ENCODE measurements at places on chromosomes 13 and 19.
A peak's percentile ranks its signal among the peaks of the same experiment; 100 is the strongest.

DNA sequence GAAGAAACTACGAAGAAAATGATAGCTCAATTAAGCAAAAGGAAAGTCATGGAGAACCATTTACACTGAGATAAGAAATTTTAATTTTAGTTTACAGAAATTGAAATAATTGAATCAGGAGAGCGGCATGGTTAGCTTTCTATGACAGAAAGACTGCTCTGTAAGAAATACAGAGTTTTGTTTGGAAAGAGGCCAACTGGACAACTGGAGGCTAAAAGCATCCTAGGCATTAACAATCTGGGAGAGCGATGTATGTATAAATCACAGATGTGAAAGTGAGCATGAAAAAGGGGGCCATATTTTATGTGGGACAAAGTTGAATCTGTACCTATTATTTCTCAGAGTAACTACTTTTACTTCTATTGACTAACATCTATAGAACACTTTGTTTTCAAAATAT lies 1608.8 kb upstream of the PCDH20 start:
- peak; percentile 34 for DNase-seq

- no peak for DNase-seq
Observed at GRCh38 chr13:99548448-99548847, 47.2 kb downstream of the TM9SF2 start.

DNA sequence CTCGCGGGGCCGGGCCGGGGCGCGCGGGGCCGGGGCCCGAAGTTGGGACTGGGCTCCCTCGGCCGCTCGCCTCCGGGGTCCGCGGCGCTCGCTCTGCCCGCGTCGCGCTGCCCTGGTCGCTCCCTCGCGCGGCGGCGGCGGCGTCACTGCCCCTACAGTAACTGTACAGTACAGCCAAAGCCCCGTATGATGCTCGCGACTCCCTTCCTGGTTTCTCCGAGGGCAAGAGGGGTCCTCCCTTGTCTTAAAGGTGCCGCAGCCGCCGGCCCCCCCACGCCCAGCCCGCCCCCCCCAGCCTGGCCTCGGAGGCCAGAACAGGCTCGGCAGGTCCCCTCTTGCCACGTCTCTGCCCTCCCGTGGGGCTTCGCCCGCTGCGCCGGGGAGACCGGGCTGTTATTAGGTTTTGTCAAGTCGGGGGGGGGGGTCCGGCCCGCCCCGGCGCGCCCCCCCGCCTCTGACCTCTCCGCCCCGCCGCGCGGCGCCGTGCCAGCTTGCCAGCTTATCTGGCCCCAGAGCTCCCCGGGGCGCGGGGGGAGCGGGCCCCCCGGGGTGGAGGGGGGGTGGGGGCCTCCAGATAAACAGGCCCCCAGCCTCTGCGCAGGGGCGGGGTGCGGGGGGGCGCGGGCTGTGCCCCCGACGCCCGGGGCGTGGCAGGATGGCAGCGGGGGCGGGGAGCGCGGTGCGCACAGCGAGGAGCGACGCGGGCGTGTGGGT lies at the start of gene ZBTB7A:
ZBTB7A (minus strand) TSS at position 218 of the 714 bp plus-strand sequence. CDS start 11,667 bp downstream, outside the sequence.
- DNase-seq: peak; percentile 87

- no peak for DNase-seq
Observed at GRCh38 chr19:24040621-24041020, 46.4 kb upstream of the ZNF254 start.

GRCh38 chr19:18856385-18857126 lies 24.8 kb downstream of the UPF1 start:
- DNase-seq: peak; percentile 16

DNA sequence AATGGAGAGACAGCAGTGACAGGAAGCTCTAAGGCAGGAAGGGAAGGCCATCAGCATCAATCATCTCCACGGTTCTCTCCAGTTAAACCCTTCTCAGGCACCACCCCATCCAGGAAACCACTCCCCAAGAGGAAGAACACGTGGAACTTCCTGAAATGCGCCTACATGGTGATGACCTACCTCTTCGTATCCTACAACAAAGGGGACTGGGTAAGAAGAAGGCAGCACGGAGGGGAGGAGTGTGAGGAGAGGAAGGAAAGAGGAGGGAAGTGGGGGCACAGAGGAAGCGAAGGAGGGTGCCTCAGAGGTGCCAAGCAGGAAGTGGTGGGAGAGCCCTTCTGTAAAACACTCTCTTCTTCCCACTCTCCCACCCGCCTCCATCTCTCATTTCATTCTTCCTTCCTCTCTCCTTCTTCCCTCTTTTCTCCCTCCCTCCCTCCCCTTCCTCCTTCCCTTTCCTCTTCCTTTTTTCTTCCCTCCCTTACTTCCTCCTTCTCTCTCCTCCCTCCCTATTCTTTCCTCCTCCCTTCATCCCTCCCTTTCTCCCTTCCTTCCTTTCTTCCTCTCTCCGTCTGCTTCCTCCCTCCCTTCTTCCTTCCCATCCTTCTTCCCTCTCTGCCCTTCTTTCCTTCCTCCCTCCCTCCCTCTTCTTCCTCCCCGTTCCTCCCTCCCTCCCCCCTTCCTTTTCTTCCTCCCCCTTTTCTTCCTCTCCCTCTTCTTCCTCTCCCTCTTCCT lies 12.6 kb downstream of the ZSCAN5A start:
- no peak for DNase-seq

GRCh38 chr13:43374621-43375020 lies 351.2 kb downstream of the DNAJC15 start:
- DNase-seq: peak; percentile 73

GRCh38 chr13:20219577-20219976 lies 12.5 kb downstream of the GJB6 start:
- no peak for DNase-seq

- peak; percentile 45 for DNase-seq
Observed at GRCh38 chr13:31174018-31174417, 12.3 kb upstream of the HSPH1 start.

DNA sequence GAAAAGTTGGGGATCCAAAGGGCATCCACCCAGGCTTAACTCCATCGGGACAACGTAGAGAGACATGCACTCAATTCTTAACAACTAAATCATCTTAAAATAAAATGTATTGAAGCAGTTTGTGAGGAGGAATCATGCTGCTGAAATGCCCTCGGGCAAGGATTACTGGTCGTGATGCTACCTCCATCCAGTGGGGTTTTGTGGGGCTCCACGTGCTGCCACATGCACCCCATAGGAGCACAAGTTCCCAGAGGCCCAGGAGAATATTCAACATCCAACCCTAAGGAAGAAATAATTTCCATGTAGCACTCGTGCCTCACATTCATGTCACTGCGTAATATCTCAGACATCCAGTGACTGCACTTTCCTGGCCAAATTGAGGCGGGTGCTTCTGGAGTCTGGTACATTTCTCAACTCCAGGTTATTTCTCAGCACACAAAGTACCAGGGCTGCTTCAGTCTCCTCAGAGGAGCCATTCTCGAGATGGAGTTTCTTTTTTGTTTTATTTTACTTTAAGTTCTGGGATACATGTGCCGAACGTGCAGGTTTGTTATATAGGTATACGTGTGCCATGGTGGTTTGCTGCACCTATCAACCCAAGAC lies 429.8 kb downstream of the FOXO1 start:
- no peak for DNase-seq

DNA sequence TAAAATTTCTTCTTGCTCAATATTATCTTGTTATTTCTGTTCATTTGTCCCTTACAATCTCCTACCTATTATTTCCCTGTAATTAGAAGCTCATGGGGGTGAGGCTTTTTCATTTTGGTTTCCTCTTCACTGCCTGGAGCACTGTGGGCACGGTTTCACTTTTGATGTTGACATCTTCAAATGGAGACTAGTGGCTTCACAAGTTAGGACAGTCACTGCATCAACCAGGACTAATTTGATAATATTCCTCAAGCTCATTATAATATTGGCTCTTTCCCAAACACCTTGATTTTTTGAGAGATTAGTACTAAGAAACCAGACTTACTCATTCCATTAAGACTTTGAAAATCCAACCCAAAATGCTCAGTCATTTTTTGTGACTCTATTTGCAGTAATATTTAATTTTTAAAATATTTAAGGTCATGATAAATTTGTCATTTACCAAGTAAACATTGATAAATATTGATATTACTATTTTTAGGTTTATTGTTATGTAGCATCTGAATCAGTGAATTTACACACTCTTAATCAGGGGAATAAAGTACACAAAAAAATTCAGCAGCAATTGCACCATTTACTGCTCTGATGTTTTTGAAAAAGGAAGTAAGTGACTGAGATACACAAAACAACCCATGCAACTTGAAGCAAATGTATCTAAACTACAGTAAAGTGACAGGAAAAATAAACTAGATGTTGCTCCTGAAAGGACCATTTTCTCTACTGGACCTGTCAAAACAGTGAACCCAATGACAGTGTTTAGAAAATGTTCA lies 28.8 kb upstream of the RCBTB2 start:
- DNase-seq: no peak

DNA sequence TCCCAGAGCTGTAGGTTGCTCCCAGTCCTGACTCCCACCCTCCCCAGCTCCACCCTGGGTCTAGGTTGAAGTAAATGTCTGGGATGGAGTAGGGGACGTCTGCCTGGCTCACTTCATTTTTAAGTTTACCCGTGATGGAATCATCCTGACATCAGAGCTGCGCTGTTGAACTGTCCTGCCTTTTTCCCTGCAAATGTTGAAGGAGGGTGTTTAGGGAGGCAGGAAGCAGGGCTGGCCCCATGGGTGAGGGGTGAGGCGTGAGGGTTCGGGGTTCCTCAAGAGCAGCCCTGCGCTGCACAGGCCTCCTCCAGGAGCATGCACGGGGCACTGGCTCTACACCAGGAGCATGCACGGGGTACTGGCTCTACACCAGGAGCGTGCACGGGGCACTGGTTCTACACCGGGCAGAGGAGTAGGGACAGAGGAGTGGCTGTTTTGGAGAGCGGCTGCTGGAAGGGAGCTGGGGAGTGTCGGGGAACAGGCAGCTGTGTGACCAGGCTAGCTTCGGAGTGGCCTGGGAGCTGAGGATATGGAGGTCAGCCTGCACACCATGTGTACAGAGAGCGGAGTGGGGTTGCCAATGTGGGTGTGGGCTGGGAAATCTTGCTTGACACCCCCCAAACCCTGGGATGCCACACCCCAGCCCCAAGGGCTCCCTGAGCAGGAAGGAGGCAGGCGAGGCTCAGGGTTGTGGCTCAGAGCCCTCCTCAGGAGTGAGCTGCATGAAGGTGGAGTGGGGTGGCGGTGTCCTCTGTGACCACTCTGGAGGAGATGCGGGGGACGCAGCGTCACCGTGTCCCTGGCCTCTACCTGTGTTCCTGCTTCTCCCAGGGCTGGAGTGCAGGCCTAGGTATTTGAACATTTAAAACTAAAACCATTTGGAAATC lies 63.3 kb downstream of the GPR12 start:
- no peak for DNase-seq
